Effector memory CD8-positive, alpha-beta T cell (primary cell): ENCODE measurements at places on chromosomes 4 and X.

DNA sequence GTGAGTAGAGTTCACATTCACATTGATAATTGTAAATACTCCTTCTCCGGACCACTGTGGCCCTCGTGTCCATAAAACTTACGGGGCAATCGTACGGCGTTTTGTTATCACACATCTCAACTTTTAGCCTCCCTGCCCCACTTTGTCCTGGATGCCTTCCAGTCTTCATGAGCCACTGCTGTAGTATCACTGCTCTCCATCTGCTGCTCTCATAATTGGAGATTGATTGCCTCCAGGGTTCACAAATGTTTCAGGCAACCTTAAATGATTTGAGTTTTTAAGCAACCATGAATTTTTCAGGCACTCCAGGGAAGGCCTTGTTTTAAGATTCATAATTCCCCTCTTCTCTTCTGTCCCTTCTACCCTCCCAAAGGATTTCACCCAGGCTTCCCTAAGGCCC lies 28.4 kb downstream of the ALPK1 start:
- DNase-seq: no peak

GRCh38 chr4:9947168-9948062 lies 73.9 kb downstream of the SLC2A9 start:
- DNase-seq: no peak

DNA sequence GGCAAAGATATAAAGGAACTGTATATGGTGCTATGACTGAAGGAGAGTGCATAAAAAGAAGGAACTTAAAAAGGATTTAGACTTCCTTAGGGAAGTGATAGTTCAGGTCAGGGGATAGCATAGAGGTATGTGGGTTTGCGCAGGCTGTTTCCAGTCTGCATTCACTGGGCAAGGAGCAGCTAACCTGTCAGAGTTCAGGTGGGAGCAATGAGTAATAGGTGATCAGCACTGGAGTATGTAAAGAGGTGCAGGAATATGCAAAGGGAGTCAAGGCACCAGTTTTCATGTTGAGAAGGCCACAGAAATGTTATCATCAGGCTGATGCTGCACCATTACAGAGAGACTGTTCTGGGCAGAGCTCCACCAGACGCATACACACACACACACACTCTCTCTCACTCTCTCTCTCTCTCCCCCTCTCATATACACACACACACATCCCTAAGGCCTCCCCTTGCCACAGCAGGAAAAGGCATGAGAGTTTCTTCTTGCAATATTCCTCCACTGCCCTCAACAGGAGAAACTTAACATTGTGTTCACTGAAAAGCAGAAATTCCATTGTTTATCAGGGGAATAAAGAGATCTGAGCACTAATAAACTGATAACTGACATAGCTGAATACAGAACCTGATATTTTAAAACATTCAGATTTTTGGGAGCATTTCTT lies 256.4 kb upstream of the GRID2 start:
- no peak for DNase-seq

GRCh38 chr4:6568689-6569332 lies 6.2 kb upstream of the MAN2B2 start:
- DNase-seq: no peak

- DNase-seq: no peak
Observed at GRCh38 chr4:52751487-52751911, 274 bp upstream of the ERVMER34-1 start.

- no peak for DNase-seq
Observed at GRCh38 chrX:63855896-63856295, 70.9 kb upstream of the ARHGEF9 start.

- no peak for DNase-seq
Observed at GRCh38 chrX:38627683-38628082, 66.3 kb downstream of the TSPAN7 start.

GRCh38 chr4:54104907-54105306 lies 4.9 kb downstream of the GSX2 start:
- no peak for DNase-seq

- DNase-seq: no peak
Observed at GRCh38 chrX:97846718-97847237, 963.1 kb downstream of the RPA4 start.
